ENCODE measurements at places on chromosomes 4 and X. TPM values are rescaled to one million over a fixed set of nuclear protein-coding genes. Genes with fewer than 3 reads are reported as not detected.

Gene FANCB
- polyA plus RNA-seq = 0.11 TPM

Gene CT55
- not detected for polyA plus RNA-seq

Gene C4orf50
- polyA plus RNA-seq = not detected

Gene IGFBP7
- 93.7 TPM for polyA plus RNA-seq

Gene MAOA
- 20.5 TPM for polyA plus RNA-seq

Gene RBBP7
- 85.0 TPM for polyA plus RNA-seq

Gene C1QTNF7
- polyA plus RNA-seq = 0.35 TPM

Gene VEGFD
- 1.2 TPM for polyA plus RNA-seq

Gene GRPR
- polyA plus RNA-seq = 0.05 TPM

Gene SLC30A9
- polyA plus RNA-seq = 11.6 TPM

Gene KLHL5
- polyA plus RNA-seq = 6.7 TPM

Gene BMP3
- 0.03 TPM for polyA plus RNA-seq

Gene CENPVL1
- not detected for polyA plus RNA-seq

Gene ABCE1
- 34.8 TPM for polyA plus RNA-seq

Gene GYPE
- polyA plus RNA-seq = 0.08 TPM

Gene RNF128
- 6.7 TPM for polyA plus RNA-seq

Gene SPANXD
- not detected for polyA plus RNA-seq

Gene CXCL6
- polyA plus RNA-seq = 0.04 TPM
